Stimulated activated CD4-positive, alpha-beta T cell treated with anti-CD3 and anti-CD28 coated beads, Interleukin-2, amount 100 ng/mL, for 4 hours (primary cell): ENCODE measurements at places on chromosomes 6 and 20.

GRCh38 chr20:62048821-62049291 is 16.8 kb downstream of the TAF4 start:
- no peak for DNase-seq

DNA sequence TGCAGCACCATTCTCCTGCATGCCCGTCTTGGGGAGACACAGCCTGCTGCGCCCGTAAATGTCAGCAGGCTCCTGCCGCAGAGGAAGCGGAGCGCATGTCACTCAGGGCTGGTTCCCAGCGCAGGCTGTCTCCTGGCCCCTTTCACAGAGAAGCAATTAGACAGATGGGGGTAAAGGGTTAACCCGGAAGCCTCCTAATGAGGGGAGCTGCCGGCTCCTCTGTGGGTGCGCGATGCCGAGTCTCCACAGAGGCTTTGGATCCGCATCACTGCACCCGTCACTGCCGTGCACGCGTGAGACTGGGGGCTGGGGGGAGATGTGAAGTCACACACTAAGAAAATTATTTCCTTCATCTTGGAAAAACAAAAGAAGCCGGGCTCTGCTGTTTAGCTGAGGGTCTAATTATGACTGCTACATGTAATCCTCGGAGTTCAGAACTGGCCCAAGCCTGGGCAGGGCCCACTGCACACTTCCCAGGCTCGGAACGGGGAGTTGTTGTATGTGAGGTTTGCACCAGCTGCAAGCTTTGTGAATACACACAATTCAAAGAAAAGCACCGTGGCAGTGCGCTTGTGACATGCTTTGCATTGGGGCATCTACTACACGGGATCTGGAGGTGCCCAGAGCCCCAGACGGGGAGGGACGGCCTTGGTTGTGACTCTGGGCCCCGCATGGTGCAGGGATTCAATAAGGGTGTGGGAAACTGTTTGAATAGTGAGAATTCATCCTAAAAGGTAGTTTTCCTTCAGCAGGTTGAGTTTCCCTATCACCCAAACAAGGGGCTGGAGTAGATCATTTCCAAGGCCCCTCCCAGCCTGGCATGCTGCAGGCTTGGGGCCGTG is 331.6 kb downstream of the TAF4 start:
- no peak for DNase-seq

- DNase-seq = no peak
Observed at GRCh38 chr6:127120023-127120786, 1.7 kb downstream of the RSPO3 start.

- no peak for DNase-seq
Observed at GRCh38 chr6:13398421-13398994, 70.2 kb upstream of the TBC1D7 start.

DNA sequence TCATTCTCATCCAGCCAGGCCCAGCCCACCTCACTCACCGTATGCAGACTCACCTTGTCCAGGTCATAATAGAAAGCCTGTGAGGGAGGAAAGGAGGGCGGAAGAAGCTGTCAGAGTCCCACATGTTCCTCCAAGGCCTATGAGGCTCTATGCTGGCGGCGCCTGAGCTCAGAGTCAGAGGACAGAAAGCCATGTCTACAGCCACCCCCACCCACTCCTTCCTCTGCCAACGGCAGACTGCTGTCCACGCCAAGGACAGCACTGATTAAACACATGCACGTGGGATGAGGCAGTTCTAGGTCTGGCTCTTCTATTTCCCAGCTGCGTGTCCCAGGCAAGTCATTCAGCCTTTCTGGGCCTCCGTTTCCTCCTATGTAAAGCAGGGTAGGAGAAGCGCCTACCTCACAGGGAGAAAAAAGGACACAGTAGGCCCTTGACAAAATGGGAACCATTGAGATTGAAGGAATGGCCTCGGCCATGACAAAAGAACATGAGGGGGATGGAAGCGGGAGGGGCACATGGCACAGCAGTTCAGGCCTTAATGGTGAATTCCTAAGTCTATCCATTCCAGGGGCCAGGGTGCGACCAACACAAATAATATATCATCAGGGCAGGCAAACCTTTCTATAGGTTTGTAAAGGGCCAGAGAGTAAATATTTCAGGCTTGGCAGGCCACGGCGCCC is 80.1 kb downstream of the RIPOR3 start:
- DNase-seq = no peak

GRCh38 chr6:28710466-28711191 is 184.9 kb downstream of the GPX5 start:
- no peak for DNase-seq
